ENCODE measurements at places on chromosomes 4 and X.

- DNase-seq: no peak
These were observed 161.1 kb downstream of the PHF8 start for GRCh38 chrX:53883196-53883595.

- no peak for DNase-seq
These were observed 62.6 kb upstream of the KLF3 start for GRCh38 chr4:38601244-38601915.

DNA sequence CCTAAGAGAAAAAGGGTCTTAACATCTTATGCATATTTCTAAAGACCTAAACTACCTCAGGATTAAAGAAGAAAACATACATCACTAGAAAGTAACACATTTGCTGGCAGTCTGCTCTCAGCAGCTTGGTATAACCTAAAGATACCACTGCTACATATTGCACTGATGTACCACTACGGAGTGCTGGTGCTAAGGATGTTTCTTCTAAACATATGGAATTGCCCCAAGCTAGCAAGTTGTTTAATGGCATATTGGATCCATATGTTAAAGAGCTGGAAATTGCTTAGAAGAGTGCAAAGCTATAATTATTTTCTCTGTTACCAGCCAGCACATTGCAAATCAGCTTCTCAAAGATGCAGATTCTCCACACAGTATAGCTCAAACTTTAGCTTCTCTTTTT, 436.5 kb upstream of the GALNTL6 start:
- no peak for DNase-seq

DNA sequence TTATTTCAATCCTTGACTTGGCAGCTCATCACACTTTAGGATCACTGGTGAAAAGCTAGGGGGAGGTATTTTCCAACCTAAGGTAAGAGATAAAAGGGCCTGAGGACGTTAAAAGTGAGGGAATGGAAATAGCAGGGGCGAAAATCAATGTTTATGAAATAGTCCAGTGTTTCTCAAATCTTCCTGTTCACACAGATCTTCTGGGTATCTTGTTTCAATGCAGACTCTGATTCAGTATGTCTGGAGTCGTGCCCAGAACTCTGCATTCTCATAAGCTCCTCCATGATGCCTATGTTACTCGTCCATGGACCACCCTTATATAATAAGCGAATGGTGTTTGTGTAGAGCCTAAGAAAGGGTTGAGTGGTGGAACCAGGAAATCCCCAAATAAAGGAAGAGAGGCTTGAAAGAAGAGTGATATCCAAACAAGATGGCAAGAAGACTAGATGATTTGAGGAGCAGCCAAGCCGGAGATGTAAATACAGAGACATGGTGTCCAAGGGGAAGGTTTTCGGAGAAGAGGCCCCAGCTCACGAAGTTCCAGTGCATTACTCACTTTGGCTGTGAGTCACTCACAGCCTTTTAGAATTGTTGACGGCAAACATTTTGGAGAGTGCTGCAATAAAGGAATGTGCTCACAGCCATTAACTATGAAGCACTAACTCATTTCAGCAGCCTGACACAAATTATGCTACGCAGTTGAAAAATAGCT, 215.6 kb upstream of the PPARGC1A start:
- no peak for DNase-seq

GRCh38 chr4:36351082-36351666, 69.8 kb downstream of the DTHD1 start:
- DNase-seq: peak; percentile 81

- no peak for DNase-seq
These were observed 16.2 kb downstream of the ZFYVE28 start for GRCh38 chr4:2402048-2402842.

DNA sequence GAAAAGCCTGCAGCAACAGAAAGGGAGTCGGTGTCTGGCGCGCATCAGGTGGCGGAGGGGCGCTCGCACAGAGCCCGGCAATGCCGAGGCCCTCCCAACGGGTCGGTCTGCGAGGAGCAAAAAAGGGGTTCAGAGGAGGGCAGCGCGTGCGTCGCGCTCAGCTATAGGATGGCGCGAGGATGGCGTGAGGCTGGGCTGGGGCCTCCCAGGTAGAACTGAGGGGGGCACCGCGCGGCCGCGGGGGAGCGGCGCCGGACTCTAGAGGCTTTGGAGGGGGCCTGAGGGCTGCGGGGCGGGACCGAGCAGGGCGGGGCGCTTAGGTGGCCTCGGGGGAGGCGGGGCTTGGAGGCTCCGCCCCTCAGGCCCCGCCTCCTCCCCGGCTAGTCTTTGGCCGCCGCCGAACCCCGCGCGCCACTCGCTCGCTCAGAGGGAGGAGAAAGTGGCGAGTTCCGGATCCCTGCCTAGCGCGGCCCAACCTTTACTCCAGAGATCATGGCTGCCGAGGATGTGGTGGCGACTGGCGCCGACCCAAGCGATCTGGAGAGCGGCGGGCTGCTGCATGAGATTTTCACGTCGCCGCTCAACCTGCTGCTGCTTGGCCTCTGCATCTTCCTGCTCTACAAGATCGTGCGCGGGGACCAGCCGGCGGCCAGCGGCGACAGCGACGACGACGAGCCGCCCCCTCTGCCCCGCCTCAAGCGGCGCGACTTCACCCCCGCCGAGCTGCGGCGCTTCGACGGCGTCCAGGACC, at the start of gene PGRMC1:
Gene PGRMC1 (plus strand): TSS at position 414 of the 751 bp plus-strand sequence. CDS start 79 bp downstream, at position 493.
- peak; percentile 77 for DNase-seq

DNA sequence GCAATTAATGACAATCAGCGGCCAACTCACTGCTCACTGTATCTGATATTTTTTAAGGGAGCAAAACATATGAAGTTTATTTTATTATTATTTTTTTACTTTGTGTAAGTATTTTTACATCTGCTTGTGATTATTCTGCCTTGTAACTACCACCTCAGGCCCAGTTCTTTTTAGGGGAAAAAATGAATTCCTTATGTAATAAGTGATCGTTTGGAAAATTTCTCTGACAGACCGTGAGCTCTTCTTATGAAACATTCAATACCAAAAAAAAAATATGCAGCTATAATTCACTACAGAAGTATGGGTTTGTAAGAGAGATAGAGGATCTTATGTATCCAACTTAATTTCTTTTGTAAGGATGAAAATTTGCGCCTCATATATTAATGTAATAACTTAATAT, 33.5 kb upstream of the STOX2 start:
- DNase-seq: no peak

DNA sequence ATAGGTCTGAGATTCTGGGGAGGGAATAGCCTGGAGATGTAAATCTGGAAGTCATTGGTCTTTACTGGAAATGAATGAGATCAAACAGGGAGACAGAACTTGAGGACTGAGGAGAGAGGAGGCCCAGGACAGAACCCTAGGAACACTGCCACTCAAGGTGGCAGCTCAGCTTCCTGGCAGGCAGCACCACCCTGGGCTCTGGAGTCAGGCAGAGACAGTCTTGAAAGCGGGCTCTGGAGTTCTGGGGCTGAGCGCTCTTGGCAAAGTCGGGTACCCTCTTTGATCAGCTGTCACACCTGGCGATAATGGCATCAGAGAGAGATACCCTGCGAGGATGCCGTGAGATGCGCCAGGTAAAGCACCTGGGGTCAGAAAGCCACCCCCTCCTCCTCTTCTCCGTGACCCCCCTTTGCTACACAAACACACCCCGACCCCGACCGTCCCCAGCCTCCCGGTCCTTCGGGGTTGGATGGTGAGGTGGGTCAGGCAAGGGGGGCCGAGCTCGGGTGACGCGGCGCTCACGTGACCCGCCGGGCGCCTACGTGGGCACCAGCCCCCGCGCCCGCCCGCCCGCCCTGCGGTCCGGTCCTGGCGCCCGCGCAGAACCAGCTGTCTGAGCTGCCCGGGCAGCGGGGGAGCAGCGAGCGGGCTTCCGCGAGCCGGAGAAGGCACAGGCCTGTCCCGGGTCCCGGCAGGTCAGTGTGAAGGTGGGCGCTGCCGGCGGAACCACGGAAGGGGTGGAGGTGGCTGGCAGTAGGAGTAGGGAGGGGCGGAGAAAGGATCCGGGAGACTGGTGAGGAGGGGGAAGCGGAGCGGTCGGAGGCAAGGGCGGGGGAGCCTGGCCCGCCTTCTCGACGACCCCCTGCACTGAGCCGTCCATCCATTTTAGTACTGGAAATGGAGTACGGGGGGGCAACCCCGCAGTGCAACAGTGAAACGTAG, at the start of gene TCEAL3:
Gene TCEAL3 (plus strand): TSS at position 600 of the 942 bp plus-strand sequence. CDS start 1,102 bp downstream, outside the sequence.
- DNase-seq: peak; percentile 23

DNA sequence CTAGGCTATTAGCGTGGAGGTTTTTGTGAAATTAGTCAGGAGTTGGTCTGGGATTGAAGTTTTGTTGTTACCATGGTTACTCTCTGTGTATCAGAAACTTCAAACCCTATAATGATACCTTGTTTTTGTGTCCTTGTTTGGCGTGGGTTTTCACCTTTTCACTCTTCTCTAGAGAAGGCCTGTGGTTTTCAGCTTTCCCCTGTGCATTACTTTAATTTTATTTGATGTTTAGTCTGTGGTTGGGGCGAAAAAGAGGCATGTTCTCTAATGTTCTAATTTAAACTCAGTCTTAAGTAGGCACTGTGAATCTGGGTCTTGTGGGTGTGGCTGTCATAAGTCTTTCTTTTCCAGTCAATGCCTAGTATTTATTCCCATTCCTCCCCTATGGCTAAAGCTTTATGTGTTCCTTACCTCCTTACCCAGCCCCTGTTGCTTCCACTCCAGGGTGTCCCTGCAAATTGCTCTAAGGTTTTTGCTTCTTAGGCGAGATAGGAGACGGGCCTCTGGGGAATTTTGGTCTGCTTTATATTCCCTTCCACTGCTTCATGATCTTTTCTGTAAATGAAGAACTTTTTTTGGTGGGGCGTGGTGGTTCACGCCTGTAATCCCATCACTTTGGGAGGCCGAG, 326.3 kb upstream of the ZCCHC13 start:
- DNase-seq: peak; percentile 84

- no peak for DNase-seq
These were observed 25.7 kb upstream of the COX7B2 start for GRCh38 chr4:46934726-46935125.

- DNase-seq: no peak
These were observed 87.4 kb downstream of the KIT start for GRCh38 chr4:54745031-54745770.

DNA sequence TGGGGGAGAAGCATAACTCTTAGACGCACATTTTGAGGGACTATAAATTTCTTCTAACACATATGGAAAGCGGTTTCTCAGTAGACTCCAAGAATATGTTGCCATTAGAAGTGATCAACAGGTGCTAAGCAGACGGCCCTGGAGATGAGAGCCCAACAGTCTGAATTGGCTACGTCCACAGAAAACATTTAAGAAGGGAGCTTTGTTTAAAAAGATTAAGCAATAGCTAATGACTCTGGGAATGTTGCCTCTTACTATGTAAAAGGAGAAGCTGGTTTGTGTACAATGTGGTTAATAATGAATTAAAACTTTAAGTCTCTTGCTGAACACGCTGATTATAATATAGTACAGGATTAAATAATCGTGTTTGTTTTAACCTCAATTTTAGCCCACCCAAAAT, 399.5 kb downstream of the SMARCA1 start:
- no peak for DNase-seq

DNA sequence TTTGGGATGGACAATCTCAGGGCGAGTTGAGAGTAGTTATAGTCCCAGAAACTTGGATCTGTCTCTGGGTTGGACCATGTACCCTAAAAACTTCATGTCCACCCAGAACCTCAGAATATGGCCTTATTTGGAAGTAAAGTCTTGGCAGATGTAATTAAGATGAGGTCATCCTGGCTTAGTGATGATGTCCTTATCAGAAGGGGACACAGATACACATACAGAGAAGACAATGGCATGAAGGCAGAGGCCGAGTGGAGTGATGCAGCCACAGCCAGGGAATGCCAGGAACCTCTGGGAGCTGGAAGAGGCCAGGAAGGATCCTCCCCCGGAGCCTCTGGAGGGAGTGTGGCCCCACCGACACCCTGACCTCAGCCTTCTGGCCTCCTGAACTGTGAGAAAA, 61.2 kb upstream of the STX18 start:
- no peak for DNase-seq

DNA sequence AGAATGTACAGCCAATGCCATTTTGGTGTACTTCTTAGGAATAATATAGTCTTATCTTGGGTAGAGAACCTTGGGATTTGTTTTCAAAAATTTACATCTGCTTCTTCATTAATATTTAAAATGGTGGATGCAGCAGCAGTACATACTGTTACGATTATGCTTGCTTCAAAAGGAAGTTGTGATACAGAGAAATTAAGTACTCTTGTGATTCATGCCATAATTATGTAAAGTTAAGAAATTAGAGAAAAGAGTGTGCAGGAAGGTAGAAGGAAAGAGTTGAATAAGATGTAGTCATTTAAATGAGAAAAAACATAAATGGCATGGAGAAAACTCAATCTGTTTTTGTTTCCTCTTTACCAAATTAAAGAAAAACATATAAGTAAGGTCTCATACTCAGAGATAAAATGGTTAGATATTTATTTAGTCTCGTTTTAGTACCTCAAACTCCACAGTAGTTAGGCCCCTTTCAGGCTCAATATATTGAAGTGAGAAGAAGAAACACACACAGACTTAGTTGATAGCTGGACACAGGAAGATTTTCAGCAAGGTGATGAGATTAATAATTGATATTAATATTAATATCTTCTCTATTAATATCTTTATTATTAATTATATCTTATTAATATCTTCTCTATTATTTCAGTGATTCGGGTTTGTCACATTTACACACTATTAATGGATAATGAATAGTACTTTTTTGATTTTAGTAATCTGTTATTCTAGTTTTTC, 70.1 kb upstream of the HPGD start:
- DNase-seq: no peak

DNA sequence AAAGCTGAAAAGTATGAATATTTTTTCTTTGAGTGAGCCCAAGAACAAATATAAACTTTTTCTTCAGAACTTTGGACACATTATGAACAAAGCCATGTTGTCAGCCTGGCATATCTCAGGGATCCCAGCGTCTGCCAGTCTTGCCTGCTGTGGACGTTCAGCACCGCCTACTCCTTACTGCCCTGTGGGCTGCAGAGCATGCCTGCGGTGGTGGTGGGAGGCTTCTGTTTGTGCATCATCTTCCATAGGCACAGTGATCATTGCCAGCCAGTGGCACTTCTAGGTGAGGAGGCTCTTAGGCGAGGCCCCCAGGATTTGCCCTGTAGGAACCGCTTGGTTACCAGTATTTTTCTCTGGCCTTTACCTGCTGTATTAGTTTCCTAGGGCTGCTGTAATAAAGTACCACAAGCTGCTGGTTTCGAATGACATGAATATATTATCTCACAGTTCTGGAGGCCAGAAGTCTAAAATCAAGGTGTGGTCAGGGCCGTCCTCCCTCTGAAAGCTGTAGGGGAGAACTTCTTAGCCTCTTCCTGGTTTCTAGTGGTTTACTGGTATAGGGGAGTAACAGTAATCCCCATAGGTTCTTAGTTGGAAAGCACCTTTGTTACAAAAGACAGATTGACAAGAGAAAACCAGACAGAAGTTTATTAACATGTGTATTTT, 15.4 kb downstream of the ANXA3 start:
- no peak for DNase-seq

- DNase-seq: no peak
These were observed 28.9 kb upstream of the SMIM31 start for GRCh38 chr4:164725066-164725465.

GRCh38 chr4:139077567-139078355, 62.2 kb downstream of the NOCT start:
- no peak for DNase-seq

- no peak for DNase-seq
These were observed 280.3 kb downstream of the SPRY1 start for GRCh38 chr4:123676890-123677229.

- DNase-seq: no peak
These were observed 1620.9 kb downstream of the STIM2 start for GRCh38 chr4:28481565-28481964.

- no peak for DNase-seq
These were observed 47.4 kb downstream of the FGF2 start for GRCh38 chr4:122873821-122874593.
